ENCODE measurements at places on chromosomes 6 and 20.

DNA sequence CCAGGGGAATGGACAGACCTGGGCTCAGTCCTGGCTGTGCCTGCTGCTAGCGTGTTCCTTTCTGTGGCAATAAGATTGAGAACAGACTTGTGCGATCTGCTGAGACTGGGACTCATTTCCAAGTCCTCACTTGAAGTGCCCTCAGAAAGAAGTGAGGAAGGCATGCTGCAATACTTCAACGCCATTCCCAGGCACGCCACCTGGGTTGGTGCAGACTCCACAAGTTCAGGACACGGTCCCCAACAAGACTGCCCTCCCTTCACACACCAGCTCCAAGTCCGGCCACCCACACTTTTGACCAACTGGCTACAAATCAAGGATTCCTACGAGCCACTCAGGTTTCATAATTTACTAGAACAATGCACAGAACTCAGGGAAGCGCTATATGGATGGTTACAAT is 391.8 kb upstream of the SULF2 start:
- DNase-seq: no peak

DNA sequence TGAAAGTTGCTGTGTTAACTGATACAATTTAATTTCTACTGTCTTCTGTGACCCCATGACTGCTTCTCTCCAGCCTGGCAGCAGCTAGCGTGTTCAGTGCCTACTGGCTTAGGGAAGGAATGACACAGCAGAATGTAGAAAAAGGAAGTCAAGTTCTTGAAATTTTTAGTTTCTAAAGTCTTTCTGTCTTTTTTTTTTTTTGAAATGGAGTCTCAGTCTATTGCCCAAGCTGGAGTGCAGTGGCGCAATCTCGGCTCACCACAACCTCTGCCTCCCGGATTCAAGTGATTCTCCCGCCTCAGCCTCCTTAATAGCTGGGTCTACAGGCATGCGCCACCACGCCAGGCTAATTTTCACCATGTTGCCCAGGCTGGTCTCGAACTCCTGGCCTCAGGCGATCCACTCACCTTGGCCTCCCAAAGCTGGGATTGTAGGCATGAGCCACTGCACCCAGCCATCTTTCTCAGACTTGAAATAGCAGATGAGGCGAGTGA is 39.3 kb downstream of the PCNA start:
- DNase-seq: no peak

DNA sequence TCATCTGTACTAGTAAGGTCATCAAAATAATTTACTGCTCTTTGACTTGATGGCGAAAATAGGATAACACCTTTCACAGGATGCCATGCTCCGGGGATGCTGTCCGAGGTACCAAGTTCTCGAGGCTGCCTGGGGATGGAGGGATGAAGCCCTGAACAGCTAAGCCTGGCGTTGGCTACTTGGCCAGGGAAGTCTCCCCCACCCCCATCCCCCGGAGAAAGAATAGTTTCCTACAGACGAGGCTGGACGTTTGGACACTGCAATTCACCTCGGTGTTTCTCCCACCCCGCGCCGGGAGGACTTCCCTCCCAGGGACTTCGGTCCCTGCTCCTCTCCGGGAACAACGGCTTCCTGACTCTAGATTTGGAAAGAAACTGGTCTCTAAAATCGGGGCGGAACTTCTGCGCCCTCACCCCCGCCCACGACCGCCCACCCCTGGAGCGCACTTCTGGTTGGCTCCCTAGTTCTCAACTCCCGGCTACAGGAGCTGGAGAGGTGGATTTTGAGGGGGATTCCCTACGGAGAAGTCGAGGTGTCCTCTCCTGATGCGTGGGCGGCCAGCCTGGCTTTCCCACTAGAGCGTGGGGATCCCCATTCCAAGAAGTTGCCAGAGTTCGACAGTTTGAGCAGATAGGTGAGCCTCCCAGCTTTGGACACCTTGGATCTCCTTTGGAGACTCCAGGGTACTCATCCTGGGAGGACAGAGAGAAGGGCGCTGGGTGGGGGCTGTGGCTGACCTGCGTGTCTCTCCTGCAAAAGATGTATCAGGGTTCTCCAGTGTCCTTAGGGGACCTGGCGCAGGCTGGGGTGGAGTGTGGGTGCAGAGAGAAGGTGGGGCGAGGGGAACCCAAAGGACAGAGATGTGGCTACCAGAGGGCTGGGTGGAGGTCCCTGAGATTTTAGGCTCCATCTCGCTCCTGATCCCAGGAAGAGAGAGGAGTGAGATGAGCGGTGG is 1.1 kb downstream of the PCSK2 start:
- DNase-seq: no peak

DNA sequence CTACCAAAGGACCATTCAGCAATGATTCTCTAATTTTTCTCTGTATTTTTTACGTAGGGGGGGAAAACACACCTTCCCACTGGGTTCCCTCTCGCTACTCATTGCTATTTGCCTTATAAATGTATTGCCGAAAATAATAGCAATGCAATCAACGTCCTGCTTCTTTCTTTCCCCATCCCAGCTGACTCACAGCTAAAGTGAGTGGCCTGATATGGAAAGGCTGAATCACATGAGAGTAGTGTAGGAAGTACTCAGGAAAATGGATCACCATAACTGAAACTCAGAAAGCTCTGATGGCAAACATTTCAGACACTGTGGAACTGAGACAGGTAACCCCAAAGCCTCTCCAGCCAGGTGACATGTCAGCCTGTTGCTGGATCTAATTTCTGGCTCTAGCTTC is 49.3 kb upstream of the SRPK1 start:
- DNase-seq: no peak

GRCh38 chr20:49835031-49835430 is 22.4 kb downstream of the SLC9A8 start:
- no peak for DNase-seq

DNA sequence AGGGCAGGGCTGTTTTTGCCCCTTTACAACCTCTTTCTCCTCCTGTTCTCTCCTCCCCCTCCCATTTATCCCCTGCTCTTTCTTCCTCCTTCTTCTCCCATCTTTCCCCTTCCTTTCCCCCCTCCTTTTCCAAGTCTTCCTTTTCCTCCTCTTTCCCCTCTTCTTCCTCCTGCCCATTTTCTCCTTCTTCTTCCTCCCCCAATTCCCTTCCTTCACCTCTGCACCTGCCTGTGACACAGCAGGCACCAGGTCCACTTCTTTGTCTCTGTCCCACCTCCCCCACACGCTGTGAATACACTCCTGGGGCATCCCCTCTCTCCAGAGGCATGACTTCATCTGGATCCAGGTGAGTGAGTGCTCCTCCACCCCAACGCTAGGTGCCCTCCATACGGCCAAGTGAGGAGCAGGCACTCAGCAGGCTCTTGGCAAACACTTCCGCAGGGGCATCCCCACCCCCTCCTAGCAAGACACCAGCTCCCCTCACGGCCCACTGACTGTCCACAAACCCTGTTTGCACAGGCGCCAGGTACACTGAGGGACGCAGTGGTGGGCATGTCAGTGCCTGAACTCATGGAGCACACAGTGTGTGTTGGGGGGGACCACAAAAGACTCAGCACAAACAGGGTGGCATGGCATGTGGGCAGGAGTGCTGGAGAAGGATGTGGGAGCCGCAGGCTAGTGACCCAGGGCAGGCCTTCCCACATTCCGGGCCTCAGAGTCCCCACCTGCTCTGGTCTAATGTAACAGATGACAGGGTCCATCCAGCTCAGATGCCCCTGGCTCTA is 10.7 kb upstream of the TLDC2 start:
- no peak for DNase-seq

GRCh38 chr6:159505140-159505922 is 187.7 kb downstream of the SOD2 start:
- DNase-seq: no peak

- no peak for DNase-seq
These were observed 491.4 kb downstream of the LMBRD1 start for GRCh38 chr6:69305456-69305855.

- DNase-seq: no peak
These were observed 127.9 kb downstream of the SLC23A2 start for GRCh38 chr20:4873396-4873795.

- no peak for DNase-seq
These were observed 805 bp downstream of the MSH5 start for GRCh38 chr6:31740397-31741223.

DNA sequence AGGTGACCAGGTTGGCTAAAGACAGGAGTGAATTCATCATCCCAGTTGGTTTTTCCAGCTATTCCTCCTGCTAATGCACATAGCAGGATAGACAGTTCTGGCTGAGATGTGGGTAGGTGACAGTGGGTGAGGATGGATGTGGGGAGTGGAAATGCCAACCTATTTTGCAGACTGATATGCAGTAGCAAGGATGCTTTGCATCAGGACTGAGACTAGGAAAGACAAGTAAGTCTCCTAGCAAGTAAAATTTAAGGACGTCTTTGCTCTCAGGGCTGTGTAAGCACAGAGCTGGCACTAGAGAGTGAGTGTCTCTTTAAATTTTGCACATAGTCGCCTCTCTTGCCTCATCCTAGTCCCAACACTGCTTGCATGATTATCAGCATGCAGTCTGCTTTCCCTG is 368.1 kb upstream of the PLCB4 start:
- no peak for DNase-seq

GRCh38 chr20:346640-347316 is at the start of gene NRSN2:
NRSN2 (plus strand) TSS chr20:347111; CDS start chr20:349644, 2,533 bp downstream.
- peak; percentile 73 for DNase-seq

DNA sequence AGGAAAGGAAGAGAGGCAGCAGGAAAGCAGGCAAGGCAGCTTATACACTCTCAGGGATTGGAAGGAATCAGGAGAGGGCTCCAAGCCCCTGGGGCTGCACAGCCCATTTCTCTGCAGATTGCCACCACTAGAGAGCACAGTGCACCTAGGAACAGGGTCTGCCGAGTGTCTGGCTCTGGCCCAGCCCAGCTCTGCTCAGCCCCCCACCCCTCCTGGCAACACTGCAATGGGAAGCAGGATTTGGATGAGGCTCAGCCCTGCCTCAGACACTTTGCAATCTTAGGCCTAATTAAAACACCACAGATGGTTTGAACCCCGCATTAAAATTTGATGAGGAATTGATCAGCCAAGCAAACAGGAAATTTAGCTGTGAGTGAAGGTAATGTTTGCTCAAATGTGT is 252.7 kb downstream of the DHX35 start:
- DNase-seq: no peak

GRCh38 chr20:50034567-50035180 is 51.9 kb downstream of the SNAI1 start:
- no peak for DNase-seq

DNA sequence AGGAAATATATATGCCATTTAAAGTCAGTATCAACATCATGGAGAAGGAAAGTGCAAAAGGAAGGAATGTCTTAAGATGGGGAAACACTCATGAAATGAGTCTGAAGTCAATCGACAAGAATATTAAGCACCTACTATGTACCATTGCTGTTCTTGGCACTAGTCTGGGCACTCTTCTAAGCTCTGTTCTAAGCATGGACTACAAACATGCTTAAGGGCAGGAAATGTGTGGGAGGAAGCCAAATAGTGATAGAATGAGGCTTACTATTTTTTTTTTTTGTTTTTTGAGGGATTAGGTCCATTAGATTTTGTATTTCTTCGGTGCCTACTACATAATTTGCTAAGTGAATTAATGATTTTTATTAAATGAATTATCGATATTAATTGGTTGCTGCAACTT is 83.8 kb upstream of the SUPT3H start:
- no peak for DNase-seq

GRCh38 chr20:8855315-8855714 is 213.6 kb upstream of the PLCB4 start:
- no peak for DNase-seq

Data from NCI-H526 treated with DMSO at 0.1 percent for 48 hours (cell line).